Cardiac muscle cell (in vitro differentiated cells and primary cell): ENCODE measurements at places on chromosomes 12 and 14. TPM values are rescaled to one million over a fixed set of nuclear protein-coding genes. Genes with fewer than 3 reads are reported as not detected.
A peak's percentile ranks its signal among the peaks of the same experiment; 100 is the strongest.

- H3K36me3 ChIP-seq: no peaks in the 10 kb centered on the region
- no peak overlapping the region for H3K27ac ChIP-seq
- no peak overlapping the region for H3K4me3 ChIP-seq
These were observed 166.5 kb upstream of the GSC start for GRCh38 chr14:94936401-94936892.

- peak; percentile 96 for DNase-seq
- no peaks in the 10 kb centered on the region for H3K27me3 ChIP-seq
- H3K4me3 ChIP-seq: no peak overlapping the region
These were observed 3.7 kb downstream of the KERA start for GRCh38 chr12:91053951-91054715.

- peaks cover 8% of the 10 kb centered on the region for H3K36me3 ChIP-seq
- no peak overlapping the region for H3K4me3 ChIP-seq
- H3K4me1 ChIP-seq: no peaks in the 10 kb centered on the region
These were observed 9.2 kb downstream of the NDUFA12 start for GRCh38 chr12:94994312-94994711.

DNA sequence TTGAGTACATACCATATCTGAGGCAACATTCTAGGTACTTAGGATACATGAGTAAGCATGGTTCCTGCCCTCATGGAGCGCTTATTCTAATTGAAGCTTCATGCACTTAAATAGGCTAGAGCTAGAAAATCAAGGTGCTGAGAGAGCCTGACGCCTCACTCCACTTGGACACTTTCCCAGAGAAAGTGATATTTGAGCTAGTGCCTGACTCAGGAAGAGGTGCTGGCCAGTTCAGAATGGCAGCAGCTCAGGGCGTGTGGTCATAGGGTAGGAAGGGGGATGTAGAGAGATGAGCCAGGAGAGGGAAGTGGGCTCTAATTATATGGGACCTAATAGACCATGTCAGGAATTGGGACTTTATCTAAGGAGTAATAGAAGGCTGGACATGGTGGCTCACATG is 33.3 kb downstream of the TULP3 start:
- H3K4me3 ChIP-seq: no peak overlapping the region
- H3K36me3 ChIP-seq: peaks cover 19% of the 10 kb centered on the region
- H3K27ac ChIP-seq: no peak overlapping the region
- no peaks in the 10 kb centered on the region for H3K4me1 ChIP-seq
- no peaks in the 10 kb centered on the region for H3K27me3 ChIP-seq

- H3K27ac ChIP-seq: peak overlapping the region; percentile 61
- H3K27me3 ChIP-seq: no peaks in the 10 kb centered on the region
- no peak overlapping the region for H3K4me3 ChIP-seq
- H3K36me3 ChIP-seq: no peaks in the 10 kb centered on the region
- peak; percentile 65 for DNase-seq
- peaks cover 31% of the 10 kb centered on the region for H3K4me1 ChIP-seq
These were observed 20.3 kb downstream of the SYNE3 start for GRCh38 chr14:95496111-95496681.

DNA sequence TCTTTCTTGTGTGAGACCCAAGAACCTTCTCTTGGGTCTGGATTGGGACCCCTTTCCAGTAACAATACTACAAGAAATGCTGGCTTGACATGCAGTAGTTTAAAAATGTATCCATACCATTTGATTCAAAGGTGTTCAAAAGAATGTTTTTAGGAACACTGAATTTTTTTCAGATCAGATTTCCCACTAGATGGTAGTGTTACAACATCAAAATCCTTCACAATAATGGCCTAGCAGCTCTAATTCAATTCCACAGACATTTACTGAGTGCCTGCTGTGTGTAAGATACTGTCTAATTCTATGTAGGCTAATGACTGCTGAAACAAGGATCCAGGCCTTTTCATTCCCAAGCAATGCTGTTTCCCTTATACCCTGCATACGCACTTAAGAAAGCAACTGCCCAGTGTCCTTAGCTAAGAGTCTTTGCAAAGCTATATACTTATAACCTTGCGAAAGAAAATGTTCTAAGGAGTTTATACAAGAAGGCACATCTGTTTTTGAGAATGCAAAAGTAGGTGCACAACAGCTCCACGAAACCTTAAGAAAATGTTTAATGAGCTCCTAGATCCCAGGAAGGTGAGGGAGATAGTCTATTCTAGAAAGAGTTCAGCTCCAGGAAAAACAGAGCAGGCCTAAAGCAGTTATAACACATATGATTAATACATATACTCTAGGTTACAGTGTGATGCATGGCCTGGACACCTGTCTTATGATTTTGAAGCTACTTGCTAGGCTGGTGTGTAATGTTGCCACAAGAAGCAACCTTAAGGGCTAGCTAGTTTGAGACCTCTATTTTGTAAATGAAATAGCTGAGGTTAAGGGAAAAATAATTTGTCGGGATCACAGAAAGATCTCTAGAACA is 50.9 kb upstream of the PKP2 start:
- H3K4me1 ChIP-seq: peaks cover 10% of the 10 kb centered on the region
- H3K36me3 ChIP-seq: no peaks in the 10 kb centered on the region
- peak; percentile 34 for DNase-seq
- H3K4me3 ChIP-seq: no peak overlapping the region

DNA sequence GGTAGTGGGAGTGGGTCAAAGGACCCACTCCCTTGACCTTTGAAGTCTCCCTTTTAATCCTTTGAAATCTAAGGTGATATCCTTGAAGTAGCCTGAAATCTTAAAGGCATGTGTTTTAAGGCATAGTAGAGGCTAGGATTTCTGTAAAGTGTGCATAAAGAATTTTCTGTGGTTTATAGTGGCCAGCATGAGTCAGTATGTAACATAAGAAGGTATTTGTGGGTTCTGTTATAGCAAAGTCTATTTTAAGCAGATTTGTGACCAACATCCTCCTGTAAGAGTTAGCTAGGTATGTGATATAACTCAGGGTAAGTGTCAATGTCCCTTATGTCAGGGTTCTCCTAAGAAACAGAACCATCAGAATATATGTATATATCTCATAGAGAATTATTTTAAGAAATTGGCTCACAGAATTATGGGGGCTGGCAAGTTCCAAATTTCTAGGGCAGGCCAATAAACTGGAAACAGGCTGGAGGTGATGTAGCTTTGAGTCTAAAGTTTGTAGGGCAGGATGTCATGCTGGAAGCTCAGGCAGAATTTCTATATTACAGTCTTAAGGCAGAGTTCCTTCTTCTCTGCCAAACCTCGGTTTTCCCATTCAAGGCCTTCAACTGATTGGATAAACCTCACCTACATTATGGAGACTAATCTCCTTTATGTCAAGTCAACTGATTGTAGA is 18.7 kb upstream of the EPYC start:
- H3K27me3 ChIP-seq: no peaks in the 10 kb centered on the region
- no peak overlapping the region for H3K27ac ChIP-seq
- H3K4me3 ChIP-seq: no peak overlapping the region
- no peaks in the 10 kb centered on the region for H3K36me3 ChIP-seq
- DNase-seq: peak; percentile 57
- no peaks in the 10 kb centered on the region for H3K4me1 ChIP-seq

The SPTB gene
- total RNA-seq: 9.2 and 13.6 TPM in 2 replicates

The SERPINA1 gene
- total RNA-seq: 0.69 TPM in 1 of 2 replicates, not detected in the other

The ASB2 gene
- 208 and 240 TPM in 2 replicates for total RNA-seq

The REM2 gene
- 1.6 and 5.1 TPM in 2 replicates for total RNA-seq

The ZNF384 gene
- 39.4 and 44.9 TPM in 2 replicates for total RNA-seq

The NEUROD4 gene
- not detected in 2 replicates for total RNA-seq
